Hypothalamus (tissue), 51 donors: ENCODE measurements at places on chromosomes 4 and X.

GRCh38 chr4:99811850-99812249, 4.8 kb upstream of the DAPP1 start:
- DNase-seq: no peak

DNA sequence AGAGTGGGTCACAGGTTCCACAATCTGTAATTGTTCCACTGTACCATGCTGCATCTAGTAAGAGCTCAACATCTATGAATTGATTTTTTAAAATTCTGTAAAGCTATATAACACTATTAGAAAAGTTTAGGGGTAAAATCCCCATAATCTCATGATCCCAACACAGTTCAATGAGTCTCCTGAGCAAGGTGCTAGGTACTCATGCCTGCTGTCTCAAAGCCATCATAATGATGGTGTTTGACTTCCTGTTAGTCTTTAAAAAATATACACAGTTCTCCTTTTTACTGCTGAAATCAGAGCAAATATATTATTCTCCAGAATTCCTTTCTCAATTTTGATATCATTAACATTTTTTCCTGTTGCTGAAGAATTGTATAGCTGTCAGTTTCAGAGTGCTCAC, 55.9 kb downstream of the SH3BGRL start:
- DNase-seq: no peak

GRCh38 chr4:52956691-52957090, 94.6 kb downstream of the RASL11B start:
- no peak for DNase-seq

- DNase-seq: no peak
Observed at GRCh38 chr4:186554539-186554913, 841 bp downstream of the MTNR1A start.

- DNase-seq: no peak
Observed at GRCh38 chr4:7006411-7006810, 36.8 kb upstream of the TADA2B start.

GRCh38 chr4:30828264-30828926, 108.2 kb downstream of the PCDH7 start:
- DNase-seq: no peak

DNA sequence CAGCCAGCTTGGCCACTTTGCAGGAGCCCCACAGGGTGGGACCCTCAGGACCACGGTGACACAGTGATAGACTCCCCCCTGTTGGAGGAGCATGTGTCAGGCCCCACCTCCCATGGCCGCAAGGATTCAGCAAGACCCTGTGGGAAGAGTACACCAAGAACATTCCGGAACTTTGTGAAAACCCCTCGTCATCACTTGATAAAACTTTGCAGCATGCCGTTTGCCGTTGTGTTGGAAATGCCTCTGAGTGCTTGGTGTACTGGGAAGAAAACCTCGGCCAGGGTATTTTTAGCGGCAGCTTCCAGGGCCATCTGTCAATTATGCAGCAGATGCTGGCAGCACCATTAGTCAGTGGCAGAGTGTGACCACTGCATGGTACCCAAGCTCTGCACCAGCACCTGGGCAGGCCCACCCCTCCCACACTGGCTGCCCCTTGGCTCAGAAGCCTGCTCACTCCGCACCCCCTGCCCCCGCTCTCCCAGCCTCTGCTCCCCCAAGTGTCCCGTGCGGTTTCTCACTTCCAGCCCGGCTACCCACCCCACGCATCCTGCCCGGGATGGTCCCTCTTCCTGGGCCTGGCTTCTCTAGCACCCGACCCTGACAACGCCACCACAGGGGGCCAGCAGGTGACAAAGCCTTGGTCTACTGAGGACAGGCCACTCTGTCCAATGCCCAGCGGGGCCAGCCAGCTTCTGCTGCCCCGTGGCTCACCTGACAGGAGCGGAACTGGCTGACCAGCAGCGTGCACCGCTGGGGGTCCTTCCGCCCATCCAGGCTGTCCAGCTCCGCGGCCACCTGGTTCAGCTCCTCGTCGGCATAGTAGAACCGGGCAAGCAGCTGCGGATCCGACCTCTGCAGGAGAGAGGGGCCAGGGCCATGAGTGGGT, 65.0 kb downstream of the ZFYVE28 start:
- DNase-seq: no peak

DNA sequence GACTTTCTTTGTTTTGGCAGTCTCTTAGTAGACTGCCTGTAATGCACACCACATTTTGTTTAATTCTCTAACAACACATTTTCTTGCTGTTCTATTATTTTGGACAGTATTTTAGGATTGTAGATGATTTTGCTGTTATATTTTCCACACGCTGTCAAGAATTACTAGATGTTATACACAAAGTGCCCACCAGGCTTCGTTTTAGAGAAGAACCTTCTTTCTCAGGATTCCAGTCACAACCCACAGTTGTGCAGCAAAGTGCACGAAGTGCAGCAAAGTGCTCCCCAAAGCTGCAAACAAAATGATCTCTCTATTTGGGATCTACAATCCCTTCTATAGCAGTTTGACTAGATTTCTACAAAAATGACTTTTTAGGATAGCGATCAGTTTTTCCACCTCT, 2.4 kb downstream of the ZNF141 start:
- DNase-seq: no peak

- DNase-seq: no peak
Observed at GRCh38 chr4:181345931-181346330, 897.3 kb upstream of the TENM3 start.

DNA sequence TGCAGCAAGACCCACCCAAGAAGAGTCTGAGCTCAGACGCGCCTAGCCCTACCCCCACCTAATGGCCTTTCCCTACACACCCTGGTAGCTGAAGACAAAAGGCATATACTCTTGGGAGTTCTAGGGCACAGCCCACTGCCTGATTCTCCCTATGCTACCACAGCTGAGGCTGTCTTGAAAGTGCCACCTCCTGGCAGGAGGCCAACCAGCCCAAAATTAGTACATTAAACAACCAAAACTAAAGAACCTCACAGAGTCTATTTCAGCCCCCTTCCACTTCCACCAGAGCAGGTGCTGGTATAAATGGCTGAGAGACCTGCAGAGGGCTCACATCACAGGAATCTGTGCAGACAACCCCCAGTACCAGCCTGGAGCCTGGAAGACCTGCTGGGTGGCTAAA, 119.1 kb downstream of the HMGN5 start:
- DNase-seq: no peak

GRCh38 chrX:150225266-150225665, 137.9 kb upstream of the MAMLD1 start:
- no peak for DNase-seq

DNA sequence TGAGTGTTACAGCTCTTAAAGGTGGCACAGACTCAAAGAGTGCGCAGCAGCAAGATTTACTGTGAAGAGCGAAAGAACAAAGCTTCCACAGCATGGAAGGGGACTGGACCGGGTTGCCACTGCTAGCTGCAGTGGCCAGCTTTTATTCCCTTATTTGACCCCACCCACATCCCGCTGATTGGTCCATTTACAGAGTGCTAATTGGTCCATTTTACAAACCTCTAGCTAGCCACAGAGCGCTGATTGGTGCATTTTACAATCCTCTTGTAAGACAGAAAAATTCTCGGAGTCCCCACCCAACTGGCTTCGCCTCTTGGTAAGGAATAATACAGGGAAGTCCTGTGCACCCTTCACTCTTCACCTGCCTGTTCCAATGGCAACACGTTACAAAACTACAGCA, 1.9 kb upstream of the SHROOM2 start:
- no peak for DNase-seq

DNA sequence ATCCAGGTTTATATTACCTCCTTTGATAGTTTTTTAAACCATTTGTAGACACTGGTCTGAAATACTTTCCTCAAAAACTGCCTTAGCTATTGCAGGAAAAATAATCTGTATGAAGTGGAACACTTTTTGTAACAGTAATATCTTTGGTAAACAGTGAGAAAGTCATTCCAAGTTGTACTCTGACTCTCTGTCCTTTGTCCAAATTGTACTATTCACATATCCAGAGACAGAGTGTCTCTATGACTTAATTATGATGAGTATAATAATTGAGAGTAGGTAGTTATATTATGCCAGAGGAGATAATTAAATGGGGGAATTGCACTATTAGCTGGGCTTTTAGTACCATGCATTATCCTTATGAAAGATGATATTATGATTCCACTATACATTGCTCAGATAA, 112.6 kb upstream of the LCORL start:
- no peak for DNase-seq

GRCh38 chr4:165006456-165006855, 25.3 kb upstream of the TRIM60 start:
- no peak for DNase-seq

- no peak for DNase-seq
Observed at GRCh38 chr4:106628586-106629267, 260.1 kb upstream of the GIMD1 start.

DNA sequence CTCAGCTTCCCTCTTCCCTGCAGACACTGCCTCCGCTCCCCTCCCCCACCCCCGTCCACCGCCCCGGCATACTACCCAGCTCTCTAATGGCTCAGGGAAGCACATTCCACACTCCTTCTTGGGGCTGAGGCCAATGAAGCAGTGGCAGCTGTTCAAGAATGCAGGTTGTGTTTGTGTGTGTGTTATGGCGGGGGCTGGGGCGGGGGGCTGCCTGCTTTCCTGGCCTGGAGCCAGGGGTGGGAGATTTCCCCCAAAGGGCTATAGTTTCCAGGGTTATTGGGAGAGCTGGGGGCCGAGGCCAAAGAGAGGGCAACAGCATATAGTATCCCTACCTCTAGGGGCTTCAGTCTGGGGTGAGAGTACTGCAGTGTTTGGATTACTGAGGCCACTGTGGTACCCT, 149.4 kb downstream of the EFNB1 start:
- no peak for DNase-seq

DNA sequence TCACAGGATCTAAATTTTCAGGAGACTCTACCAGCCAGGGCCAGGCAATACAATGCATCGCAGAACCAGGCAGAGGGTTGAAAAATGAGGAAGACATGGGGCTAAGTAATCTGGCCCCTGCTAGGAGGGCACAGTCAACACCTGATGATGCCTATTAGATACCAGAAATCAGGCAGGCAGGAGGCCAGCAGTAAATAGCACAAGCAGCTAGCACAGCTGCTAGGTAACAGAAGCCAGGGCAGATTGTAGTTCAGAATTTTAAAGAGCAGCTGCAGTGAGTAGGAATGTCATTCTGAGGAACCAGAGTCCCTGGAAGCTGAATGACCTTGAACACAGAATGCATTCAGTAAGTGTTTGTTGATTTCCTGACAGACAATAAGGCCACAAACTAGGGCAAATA, 38.8 kb upstream of the TRPC5OS start:
- DNase-seq: no peak

- no peak for DNase-seq
Observed at GRCh38 chr4:168138143-168138542, 45.8 kb downstream of the ANXA10 start.

- DNase-seq: no peak
Observed at GRCh38 chrX:40172401-40173142, 74.8 kb upstream of the BCOR start.

GRCh38 chr4:22802876-22803275, 110.1 kb downstream of the GBA3 start:
- no peak for DNase-seq

DNA sequence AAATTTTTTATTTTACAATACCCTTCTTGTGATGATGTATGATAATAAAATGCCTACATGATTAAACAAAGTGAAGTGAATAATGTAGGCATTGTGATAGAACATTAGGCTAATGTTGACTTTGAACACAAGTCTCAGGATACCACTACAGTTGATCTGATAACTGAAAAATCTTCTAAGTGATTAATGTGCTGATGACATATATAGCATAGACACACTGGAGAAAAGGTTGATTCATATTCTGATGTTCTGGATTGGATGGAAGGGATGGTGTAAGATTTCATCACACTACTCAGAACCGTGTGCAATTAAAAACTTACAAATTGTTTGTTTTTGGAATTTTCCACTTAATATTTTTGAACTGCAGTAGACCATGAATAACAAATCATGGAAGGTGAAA, 738.5 kb downstream of the TECRL start:
- no peak for DNase-seq

DNA sequence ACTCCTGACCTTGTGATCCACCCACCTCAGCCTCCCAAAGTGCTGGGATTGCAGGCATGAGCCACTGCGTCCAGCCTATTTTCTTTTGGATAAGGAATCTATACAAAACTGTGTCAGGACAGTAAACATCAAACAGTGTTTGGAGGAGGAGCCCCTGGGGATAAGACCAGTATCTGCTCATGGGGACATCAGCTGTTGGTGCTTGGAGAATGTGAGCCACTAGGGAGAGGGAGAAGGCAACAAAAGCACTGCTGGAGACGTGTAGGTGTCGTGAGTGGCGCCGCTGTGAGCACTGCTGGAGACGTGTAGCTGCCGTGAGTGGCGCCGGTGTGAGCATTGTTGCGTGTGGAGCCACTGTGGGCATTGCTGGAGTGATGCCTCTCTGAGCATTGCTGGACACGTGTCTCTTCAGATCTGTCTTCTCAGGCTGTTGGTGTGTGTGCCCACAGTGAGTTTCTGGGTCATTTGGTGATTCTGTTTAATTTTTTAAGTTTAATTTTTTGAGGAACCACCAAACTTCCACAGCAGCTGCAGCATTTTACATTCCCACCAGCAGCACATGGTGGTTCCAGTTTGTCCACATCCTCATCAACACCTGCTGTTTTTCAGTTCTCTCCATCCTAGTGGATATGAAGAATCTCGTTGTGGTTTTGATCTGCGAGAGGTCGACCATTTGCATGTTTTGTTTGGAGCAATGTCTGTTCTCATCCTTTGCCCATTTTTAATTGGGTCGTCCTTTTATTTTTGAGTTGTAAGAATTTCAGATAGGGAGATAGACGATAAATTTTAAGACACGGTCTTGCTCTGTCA, 19.0 kb downstream of the DGKQ start:
- no peak for DNase-seq

GRCh38 chr4:187179086-187180058, 455.7 kb upstream of the FAT1 start:
- no peak for DNase-seq

GRCh38 chrX:97399400-97399799, 515.7 kb downstream of the RPA4 start:
- no peak for DNase-seq
